ENCODE measurements at places on chromosomes 3 and 15.

DNA sequence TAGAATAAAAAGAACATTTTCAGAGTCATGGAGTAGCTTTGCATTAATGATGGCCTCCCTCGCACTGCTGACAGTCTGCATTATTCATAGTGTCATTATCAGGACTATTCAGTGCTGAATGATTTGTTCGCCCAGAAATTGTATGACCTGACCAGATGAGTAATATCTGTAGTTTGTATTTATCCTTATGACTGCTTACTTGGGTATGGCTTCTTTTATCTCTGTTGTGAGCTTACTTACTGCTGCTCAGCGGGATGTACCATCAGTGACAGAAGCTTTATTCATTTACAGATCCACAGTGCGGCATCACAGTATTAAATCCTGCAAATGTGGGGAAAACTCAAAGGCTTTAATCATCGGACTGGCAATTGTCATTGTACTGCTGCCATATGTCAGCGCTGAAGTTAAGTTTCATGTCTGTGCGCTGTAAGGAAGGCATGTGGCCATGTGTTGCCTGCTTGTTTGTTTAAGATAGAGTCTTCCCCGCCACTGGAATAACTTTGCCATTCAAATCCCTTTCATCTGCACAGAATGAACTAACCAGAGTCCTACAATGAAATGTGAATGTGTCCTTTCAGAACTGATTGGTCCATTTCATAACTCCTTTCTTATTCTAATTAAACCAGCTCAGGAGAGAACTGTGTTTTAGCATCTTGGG, 262.2 kb downstream of the CHL1 start:
- DNase-seq: no peak

DNA sequence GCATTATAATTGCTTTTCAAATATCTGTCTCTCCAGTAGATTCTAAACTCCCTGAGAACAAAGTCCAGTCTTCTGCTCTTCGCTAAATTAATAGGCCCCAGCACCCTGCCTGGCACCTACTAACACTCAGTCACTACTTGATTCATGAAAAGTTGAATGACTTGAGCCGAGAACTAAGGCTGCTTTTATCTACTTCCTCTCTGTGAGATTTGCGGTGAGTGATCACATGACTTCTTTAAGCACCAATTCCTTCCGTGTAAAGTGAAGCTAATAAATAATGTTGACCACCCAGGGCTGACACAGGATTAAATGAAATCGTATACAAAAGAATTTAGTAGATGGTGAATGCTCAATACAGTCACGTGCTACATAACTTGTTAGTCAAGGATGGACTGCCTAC, 44.6 kb upstream of the PGPEP1L start:
- no peak for DNase-seq

- DNase-seq: no peak
Observed at GRCh38 chr3:138824114-138824506, 10.6 kb downstream of the PIK3CB start.

DNA sequence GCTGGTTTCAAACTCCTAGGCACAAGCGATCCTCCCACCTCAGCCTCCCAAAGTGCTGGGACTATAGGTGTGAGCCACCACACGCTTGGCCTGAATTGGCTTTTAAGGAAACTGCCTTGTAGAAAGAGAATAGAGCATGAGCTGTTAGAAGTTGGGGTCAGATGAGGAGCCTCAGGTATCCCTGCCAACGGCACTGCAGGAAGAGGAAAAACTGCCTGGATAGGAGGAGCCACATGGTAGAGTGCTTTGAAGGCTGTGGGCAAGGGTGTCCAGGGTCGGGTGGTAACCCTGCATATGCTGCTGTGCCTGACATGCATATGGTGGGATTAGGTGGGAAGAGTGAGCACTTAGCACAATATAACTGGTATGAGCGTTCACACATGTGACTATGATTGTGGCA, 55.0 kb downstream of the BSN start:
- no peak for DNase-seq

DNA sequence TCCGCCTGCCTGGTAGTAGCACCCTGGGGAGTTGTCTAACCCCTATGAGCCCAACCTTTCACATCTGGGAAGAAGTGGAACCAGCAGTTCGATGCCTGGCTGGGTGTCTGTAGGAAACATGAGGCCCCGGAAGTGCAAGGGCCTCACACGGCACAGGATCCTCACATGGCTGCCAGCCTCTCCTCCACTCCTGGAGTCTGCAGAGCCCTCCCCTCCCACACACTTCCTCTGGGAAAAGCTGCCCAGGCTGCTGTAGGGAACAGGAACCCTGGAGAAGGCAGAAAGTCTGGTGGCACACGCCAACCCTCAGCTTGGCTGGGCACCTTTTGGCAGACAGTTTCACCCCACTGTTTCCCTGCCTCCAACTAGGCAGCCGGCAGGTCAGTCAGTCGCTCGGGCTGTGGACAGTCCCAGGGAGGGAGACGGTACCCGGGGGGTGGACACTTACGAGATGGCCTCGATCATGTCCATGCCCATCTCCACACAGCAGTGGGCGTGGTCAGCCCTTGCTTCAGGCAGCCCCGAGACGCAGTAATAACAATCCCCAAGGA, 118.4 kb downstream of the ADCY5 start:
- no peak for DNase-seq

GRCh38 chr15:66746231-66746605, 44.2 kb downstream of the SMAD6 start:
- DNase-seq: no peak

GRCh38 chr3:183731611-183732010, 34.0 kb downstream of the YEATS2 start:
- no peak for DNase-seq

DNA sequence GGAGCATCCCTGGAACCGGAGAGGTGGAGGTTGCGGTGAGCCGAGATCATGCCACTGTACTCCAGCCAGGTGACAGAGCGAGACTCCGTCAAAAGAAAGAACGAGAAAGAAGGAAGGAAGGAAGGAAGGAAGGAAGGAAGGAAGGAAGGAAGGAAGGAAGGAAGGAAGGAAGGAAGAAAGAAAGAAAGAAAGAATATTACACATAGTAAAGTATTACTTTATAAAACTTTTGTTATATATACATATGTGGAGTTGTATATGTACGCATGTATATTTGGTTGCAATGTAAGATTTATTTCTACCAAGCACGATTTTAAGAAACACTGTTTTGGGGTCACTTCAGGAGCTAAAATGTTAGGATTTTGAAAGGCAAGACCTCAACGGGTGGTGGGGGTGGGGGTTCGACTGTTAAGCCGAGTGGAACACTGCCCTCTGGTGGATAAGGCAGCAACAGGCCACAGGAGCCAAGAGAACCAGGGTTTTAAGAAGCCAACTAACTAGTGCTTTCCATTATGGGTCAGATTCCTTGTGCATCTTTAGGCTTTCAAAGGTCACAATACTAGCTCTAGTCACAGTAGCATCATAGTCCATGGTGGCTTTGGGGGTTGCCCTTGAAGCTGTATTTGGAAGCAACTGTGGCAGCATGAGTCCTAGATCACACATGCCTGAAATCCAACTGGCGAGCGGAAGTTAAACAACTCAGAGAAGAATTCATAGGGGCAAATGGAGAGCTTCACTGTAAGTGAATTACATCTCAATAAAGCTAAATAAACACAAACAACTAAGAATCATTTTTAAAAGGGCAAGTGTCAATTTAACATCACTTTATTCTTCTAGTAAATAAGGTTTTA, 22.5 kb downstream of the GLB1 start:
- DNase-seq: no peak

- no peak for DNase-seq
Observed at GRCh38 chr3:47515864-47516319, 2.4 kb upstream of the ELP6 start.

DNA sequence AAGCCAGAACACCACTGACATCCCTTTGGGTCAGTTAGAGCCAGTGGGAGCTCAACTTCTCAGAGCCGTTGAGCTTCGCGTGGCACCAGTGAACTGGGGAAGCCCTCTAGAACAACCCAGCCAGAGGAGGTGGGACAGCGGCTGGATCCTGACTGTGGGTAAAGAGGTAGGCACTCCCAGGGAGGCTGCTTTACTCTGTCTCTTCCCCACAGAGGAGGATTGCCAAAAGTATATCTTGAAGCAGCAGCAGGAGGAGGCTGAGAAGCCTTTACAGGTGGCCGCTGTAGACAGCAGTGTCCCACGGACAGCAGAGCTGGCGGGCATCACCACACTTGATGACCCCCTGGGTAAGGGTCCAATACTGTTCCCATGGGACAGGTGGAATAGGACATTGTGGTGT, 1.2 kb downstream of the MYD88 start:
- no peak for DNase-seq
